ENCODE measurements at places on chromosomes 5 and 9.

- peak; percentile 6 for DNase-seq
Measured at GRCh38 chr5:151772029-151772845, 483 bp downstream of the G3BP1 start.

GRCh38 chr5:38634568-38635369 lies 78.3 kb upstream of the LIFR start:
- no peak for DNase-seq

GRCh38 chr5:5481633-5482032 lies 59.2 kb downstream of the ICE1 start:
- no peak for DNase-seq

GRCh38 chr9:3999706-4000105 lies 300.2 kb downstream of the GLIS3 start:
- no peak for DNase-seq

- no peak for DNase-seq
Measured at GRCh38 chr9:6444128-6444527, 31.1 kb downstream of the UHRF2 start.

DNA sequence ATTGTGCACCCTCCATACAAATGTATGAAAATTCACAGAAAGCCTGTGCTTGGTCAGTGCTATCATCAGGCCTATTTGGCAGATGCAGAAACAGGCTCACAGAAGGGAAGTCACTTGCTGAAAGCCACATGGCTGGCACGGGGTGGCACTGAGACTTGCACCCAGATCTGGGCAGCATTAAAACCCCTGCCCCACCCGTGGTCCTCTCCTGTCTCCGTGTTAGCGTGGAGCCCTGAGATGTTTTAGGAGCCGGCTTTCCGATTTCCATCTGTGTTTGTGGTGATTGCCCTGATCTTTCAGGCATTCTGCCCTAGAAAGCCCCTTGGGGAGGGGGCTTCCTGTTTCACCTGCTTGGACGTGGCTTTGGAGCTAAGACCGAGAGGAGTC lies 102.2 kb upstream of the IER5L start:
- DNase-seq, result no peak

- DNase-seq, result no peak
Measured at GRCh38 chr5:151056379-151057325, 24.2 kb downstream of the TNIP1 start.

DNA sequence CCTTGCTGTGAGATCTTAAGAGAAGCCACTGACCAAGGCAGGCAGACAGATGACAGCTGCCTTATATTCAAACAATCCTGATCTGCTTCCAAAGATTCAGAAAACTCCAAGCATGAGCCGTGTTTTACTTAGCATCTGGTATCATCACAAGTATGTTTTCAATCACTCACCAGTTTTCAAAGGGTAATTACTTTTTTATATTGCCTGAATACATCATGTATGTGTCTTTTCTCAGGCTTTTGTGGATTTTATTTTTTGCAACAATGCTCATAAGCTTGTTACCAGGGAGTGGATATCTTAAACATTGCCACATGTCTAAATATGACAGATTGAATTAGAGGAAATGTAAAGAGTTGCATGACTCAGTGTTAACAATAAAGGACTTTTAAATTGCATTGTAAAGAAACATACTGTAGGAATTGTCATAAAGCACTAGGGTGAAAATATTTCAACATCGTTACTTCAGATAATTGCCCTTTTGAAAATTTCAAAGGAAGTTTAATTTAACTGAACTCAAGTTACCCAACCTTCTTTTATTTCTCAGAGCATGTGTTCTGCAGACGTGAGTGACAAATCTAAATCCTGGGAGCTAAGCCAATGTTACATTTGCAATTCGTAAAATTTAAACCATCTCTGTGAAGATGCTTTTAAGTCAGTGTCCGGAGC lies 326.1 kb downstream of the PLK2 start:
- DNase-seq, result no peak

Measured in NCI-H1092 (cell line).